ENCODE measurements at places on chromosomes 5 and 9. TPM values are rescaled to one million over a fixed set of nuclear protein-coding genes. Genes with fewer than 3 reads are reported as not detected.

Gene CCDC183
- 5.3 TPM for polyA plus RNA-seq

Gene CCL27
- polyA plus RNA-seq, result 0.79 TPM

Gene MOB3B
- 16.0 TPM for polyA plus RNA-seq

Gene JAKMIP2
- 6.3 TPM for polyA plus RNA-seq

Gene CCDC152
- 37.8 TPM for polyA plus RNA-seq

Gene CAMSAP1
- polyA plus RNA-seq, result 20.4 TPM

Gene SOX30
- polyA plus RNA-seq, result 0.35 TPM

Gene MYO10
- polyA plus RNA-seq, result 65.6 TPM

Gene TGFBI
- polyA plus RNA-seq, result 124 TPM

DNA sequence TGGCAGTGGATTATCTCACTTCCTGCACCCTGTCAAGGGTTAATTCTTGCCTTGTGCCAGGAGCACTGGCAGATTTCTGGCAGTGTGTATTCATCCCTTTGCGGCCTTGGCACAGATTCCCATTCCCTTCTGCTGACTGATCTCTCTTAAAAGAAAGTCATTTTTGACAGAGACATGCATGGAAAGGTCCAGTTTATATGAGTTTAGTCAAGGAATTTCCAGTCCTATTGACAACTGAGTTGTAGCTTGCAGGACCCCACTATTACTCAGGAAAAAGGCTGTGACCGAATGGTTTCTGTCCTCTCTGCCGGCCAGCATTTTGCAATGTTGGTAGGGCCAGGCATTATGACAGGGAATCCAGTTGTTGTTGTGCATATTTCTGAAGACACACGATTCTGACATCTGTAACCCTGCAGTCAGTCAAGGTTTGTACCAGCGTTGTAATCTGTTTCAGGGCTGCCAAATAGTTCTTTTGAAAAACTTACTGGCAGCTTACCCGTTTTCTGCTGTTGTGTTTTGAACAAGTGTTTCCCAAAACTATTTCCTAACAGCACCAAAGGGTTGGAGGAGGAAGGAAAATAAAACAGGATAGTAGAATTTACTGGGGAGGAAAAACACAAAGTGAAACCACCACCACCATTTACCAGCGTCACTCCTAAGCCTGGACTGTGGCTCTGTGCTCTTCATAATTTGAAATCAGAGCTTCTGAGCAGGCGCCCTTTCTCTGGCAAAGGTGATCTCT, 243.4 kb upstream of the KLF4 start:
- no peak for DNase-seq

DNA sequence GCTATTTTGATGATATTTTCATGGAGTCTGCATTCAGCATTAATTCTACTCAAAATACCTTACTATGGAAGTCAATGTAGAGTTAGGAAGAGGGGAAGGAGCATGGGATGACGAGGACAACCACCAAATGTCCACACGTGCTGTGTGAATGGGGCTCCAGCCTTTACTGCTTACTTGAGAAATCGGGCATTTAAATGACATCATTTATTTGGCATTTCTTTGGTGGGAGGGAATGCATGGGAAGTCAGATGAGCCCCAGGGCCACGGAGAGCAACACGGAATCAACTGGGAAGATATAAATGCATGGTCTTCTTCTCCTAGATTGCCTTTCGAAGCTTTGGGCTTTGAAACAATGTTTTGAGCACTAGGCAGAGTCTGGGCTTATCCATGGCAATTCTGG, 458.5 kb upstream of the KLF4 start:
- DNase-seq, result no peak

- DNase-seq, result no peak
Observed at GRCh38 chr9:132628746-132629145, 41.0 kb downstream of the DDX31 start.

GRCh38 chr9:74138182-74138581, 359.0 kb upstream of the RORB start:
- no peak for DNase-seq

GRCh38 chr9:75775966-75776691, 114.3 kb upstream of the PCSK5 start:
- no peak for DNase-seq

GRCh38 chr5:129569295-129569694, 109.2 kb downstream of the ADAMTS19 start:
- no peak for DNase-seq
